ENCODE measurements at places on chromosomes 1 and 21.

- no peak for DNase-seq
These were observed 220.0 kb downstream of the FGGY start for GRCh38 chr1:59516881-59517280.

- DNase-seq = peak; percentile 27
These were observed 11.7 kb downstream of the CD2 start for GRCh38 chr1:116765962-116766361.

DNA sequence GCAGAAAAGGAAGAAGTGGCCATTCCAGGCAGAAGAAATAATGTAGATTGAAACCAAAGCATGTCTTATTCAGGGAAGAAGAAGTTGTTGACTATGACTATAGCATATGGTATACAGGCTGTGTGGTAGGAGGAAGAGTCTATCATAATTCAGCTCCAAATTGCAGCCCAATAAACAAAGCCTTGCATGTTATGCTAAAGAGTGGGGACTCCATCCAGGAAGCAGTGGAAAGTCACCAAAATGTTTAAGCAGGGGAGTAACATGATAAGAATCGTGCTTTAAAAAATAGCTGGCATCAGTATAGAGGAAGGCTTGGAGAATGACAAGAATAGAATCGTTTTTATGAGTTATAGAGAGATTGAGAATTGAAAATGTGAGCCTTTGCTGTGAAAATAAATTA lies 213.3 kb upstream of the ADGRL2 start:
- no peak for DNase-seq

- no peak for DNase-seq
These were observed 7.0 kb upstream of the VASH2 start for GRCh38 chr1:212943393-212943710.

GRCh38 chr21:39503123-39503762 lies 51.5 kb downstream of the SH3BGR start:
- DNase-seq = no peak

GRCh38 chr1:101816262-101816661 lies 180.5 kb downstream of the OLFM3 start:
- DNase-seq = no peak

- DNase-seq = no peak
These were observed 8.9 kb upstream of the FMO3 start for GRCh38 chr1:171081763-171082201.

- DNase-seq = peak; percentile 47
These were observed 191.6 kb downstream of the HIVEP3 start for GRCh38 chr1:41726899-41727748.

DNA sequence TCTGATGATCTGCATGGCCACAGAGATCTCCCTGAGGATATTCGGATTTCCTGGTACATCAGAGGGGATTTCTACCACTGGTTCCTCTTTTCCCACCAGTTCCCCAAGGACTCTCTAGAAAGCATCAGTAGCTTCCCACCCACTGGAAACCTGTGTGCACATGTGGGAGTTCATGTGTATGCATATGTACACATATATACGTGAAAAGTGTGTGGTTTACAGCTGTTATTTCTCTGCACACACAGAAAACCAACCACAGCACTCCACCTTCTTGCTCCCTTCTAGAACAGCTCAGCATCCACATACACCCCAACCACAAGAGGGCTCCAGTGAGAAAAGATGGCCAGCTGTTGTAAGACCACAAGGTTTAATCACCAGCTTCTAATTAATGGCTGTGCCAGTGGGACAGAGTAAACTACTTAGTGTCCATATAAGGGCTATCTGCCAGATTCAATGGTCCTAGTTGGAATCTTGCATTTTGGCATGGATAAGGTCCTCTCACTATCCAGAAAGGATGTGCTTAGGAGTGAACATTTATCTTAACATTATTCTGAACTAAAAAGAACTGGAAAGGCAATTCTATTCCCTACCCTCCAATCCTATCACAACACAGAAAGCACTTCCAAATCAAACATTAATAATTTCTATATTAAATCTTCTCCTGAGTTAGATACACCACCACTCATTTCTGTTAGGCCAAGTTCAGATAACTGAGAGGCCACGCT lies 24.1 kb downstream of the GPR3 start:
- DNase-seq = peak; percentile 72

All from activated naive CD4-positive, alpha-beta T cell treated with anti-CD3 and anti-CD28 coated beads for 36 hours (primary cell).